ENCODE measurements at places on chromosomes 2 and 18. TPM values are rescaled to one million over a fixed set of nuclear protein-coding genes. Genes with fewer than 3 reads are reported as not detected.

GRCh38 chr2:46732127-46732526, 183.5 kb downstream of the MCFD2 start:
- no peaks in the 10 kb centered on the region for H3K27me3 ChIP-seq
- H3K27ac ChIP-seq = no peak overlapping the region
- peaks cover 26% of the 10 kb centered on the region for H3K4me1 ChIP-seq
- H3K4me3 ChIP-seq = no peak overlapping the region

- peaks cover 9% of the 10 kb centered on the region for H3K27me3 ChIP-seq
- no peak for DNase-seq
- H3K4me3 ChIP-seq = no peak overlapping the region
- H3K4me1 ChIP-seq = peaks cover 10% of the 10 kb centered on the region
- no peak overlapping the region for H3K27ac ChIP-seq
These were observed 44.1 kb downstream of the COPS8 start for GRCh38 chr2:237129625-237130263.

DNA sequence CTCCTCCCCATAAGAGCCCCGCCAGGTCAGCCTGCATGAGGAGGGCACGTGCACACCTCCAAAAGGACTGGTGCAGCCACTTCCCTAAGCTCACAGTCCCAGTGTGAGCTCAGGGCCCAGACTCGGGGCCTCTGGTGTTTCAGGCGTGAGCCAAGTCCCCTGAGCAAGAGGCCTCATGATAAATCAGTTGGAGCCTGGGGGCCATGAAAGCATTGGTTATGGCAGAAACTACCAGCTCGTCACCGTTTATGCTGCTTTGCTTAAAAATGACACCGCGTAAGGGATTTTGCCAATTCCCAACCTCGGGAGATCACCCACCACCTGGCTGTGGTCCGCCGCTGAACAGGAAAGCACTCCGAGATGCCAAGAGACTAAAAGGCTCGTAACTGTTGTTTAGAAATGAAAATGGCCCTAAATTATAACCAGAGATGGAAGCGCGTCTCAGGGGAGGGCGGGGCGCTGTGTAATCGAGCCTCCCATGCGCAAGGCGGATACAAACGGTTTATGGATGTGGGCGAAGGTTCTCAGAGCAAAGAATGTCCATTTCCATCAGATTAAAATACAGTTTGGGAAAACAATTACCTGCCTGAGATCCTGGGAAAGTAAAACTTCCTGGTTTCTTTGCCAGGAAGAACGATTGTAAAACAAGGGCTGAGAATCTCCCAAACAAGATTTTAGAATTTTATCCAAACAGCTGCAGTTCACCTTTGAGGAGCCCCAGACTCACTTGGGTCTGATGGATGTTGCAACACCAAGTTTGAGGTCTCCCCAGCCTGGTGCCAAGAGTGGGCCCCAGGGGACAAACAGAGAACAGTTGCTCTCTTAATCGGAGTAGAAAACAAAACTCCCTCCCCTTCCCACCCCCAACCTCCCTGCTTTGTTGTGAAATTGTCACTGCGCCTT, 141.4 kb downstream of the BCL2 start:
- H3K27me3 ChIP-seq = peaks cover 21% of the 10 kb centered on the region
- no peak overlapping the region for H3K4me3 ChIP-seq
- H3K27ac ChIP-seq = no peak overlapping the region
- no peaks in the 10 kb centered on the region for H3K4me1 ChIP-seq
- no peak for DNase-seq

Gene EMX1
- 3.1 TPM for total RNA-seq

DNA sequence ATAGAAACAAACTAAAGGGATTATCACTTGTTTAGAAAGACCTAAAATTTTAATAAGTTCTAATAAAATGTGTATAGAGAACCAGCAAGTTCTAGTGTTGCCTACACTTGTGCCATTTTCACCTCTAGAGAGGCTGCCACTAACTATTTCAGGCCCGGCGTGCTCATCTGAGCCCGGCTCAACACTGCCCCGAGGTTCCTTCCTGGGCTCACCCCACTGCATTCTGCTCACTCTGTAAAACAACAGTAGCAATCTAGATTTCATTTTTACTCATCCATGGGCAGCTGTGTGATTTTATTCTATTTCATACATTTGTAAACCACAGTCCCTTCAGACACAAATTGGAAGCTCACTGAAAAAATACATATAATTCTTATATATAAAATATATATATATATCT, 253.2 kb downstream of the L3MBTL4 start:
- H3K4me1 ChIP-seq = no peaks in the 10 kb centered on the region
- no peaks in the 10 kb centered on the region for H3K27me3 ChIP-seq
- H3K36me3 ChIP-seq = no peaks in the 10 kb centered on the region
- no peak overlapping the region for H3K4me3 ChIP-seq
- no peak overlapping the region for H3K27ac ChIP-seq

- no peak for DNase-seq
- H3K4me1 ChIP-seq = no peaks in the 10 kb centered on the region
- H3K27ac ChIP-seq = no peak overlapping the region
- no peaks in the 10 kb centered on the region for H3K36me3 ChIP-seq
These were observed 53.1 kb downstream of the SP110 start for GRCh38 chr2:230166557-230167170.

- no peaks in the 10 kb centered on the region for H3K27me3 ChIP-seq
- no peaks in the 10 kb centered on the region for H3K36me3 ChIP-seq
- no peak for DNase-seq
- no peak overlapping the region for H3K4me3 ChIP-seq
These were observed 136.9 kb downstream of the HDAC4 start for GRCh38 chr2:239263669-239264491.

DNA sequence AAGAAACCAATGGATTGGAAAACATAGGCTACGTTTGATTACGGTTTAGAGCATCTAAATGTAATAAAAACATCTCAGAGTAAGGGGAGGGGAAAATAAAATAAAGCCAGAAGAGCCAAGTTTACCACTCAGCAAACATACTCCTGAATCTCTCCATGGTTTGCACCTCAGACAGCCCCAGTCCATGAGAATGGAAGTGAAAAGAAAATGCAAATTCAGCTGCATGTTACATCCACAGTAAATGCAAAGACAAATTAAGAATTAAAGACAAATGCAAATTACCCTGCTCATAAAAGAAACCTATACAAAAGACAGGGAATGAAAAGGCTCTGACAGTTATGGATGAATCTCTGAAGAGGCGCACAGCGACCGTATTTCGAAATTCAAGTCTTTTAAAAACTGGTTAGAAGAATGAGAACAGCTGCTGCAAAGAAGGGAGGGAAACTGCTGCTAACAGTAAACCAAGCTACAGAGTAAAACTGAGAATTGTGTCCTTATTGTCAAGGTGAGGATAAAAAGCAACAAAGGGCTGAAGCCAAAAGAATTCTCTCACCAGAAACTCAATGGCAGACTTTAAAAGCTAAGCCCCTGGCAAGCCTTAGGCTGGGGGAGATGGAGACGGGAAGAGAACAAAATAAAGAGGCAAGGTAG, 197.9 kb upstream of the ACVR2A start:
- no peaks in the 10 kb centered on the region for H3K4me1 ChIP-seq
- H3K4me3 ChIP-seq = no peak overlapping the region
- no peaks in the 10 kb centered on the region for H3K36me3 ChIP-seq
- H3K27ac ChIP-seq = no peak overlapping the region
- DNase-seq = no peak

Gene PROM2
- 11.9 TPM for total RNA-seq

Gene UNC80
- not detected for total RNA-seq

DNA sequence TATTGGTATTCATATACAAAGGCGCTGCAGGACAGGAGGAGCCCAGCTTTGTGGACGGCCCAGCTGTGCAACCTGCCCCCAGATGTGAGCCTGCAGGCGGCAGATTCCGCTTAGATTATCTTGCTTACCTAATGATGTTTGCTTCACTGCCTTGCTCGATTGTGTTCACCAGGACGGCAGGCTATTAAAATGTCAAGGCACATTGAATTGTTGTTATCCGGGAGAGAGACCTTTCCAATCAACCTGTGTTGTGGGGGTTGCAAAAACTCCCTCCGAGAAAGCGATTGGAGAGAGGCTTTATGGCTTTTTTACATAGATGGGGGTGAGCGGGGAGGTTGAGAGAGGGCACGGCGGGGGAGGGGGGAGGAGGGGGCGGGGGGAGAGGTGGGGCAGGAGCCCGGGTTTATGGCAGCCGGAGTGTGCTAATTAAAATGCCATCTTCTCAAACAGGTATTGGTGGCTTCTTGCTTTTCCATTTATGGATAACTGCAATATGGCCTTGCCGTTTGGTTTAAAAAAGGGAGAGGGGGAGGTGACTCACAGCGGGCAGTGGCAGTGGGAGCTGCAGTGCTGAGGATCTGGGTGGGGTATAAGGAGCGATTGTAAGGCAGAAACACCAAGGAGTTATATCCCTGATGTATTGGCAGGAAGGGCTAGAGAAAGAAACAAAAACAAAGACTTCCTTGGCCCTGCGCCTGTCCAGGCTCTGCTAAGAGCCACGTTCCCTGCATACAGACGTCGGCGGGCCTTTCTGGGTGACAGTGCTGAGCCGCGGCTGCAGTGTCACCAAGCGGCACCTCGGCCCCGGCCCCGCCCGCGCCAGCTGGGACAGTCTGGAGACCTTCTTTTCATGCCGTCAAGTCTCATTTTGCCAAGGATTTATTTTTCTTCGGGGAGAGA, 97.2 kb downstream of the INSIG2 start:
- H3K27ac ChIP-seq = peak overlapping the region; percentile 66
- H3K36me3 ChIP-seq = no peaks in the 10 kb centered on the region
- peaks cover 11% of the 10 kb centered on the region for H3K4me1 ChIP-seq
- H3K4me3 ChIP-seq = peak overlapping the region; percentile 61
- DNase-seq = no peak

DNA sequence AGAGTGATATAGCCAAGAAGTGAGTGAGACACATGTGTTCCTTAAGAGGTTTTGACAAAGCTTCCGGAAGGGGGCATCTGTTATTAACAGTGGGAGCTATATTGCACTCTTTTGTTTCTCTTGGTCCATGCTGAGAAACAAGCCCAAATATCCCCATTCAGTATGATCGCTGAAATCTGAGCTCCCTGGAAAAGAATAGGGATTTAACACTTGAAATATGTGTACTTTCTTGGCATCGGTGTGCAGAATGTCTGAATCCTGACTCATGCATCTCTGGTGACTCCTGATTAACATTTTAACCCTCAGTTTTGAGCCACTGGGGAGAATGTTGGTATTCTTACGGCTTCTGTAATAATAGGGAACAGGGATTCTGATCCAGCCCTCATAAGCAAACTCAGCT, 448.1 kb downstream of the TSN start:
- DNase-seq = no peak
- no peak overlapping the region for H3K27ac ChIP-seq
- H3K36me3 ChIP-seq = no peaks in the 10 kb centered on the region
- H3K4me3 ChIP-seq = no peak overlapping the region

Gene RGPD4
- total RNA-seq = 0.07 TPM

Gene DQX1
- total RNA-seq = 0.98 TPM

- H3K36me3 ChIP-seq = no peaks in the 10 kb centered on the region
- no peak for DNase-seq
- no peak overlapping the region for H3K27ac ChIP-seq
These were observed 105.6 kb downstream of the PRPF40A start for GRCh38 chr2:152611458-152612231.

Gene FARSB
- 50.7 TPM for total RNA-seq

DNA sequence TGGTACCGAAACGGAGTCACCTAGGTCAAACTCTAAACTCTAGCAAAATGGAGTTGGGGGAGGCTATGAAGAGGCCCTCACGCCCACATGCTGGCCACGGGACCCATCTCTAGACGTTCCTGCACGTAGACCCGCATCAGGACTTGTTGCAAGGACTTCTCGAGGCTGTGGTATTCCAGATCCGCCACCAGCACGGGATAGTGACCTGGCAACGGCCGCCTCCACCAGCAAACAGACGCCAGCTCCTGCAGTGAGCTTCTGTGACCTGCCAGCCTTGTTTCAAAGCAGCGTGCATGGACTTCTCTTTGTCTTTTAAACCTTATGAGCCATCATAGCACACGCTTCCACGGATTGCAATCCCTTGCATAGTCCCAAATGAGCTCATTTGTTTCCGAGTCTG, 40.3 kb upstream of the RALBP1 start:
- H3K36me3 ChIP-seq = no peaks in the 10 kb centered on the region
- H3K4me1 ChIP-seq = no peaks in the 10 kb centered on the region
- DNase-seq = no peak

Gene ATP6V1C2
- total RNA-seq = 2.0 TPM

Gene DNAJC5G
- 2.5 TPM for total RNA-seq

- H3K4me3 ChIP-seq = no peak overlapping the region
- H3K36me3 ChIP-seq = no peaks in the 10 kb centered on the region
- no peaks in the 10 kb centered on the region for H3K27me3 ChIP-seq
- DNase-seq = no peak
- no peak overlapping the region for H3K27ac ChIP-seq
- H3K4me1 ChIP-seq = no peaks in the 10 kb centered on the region
These were observed 210.3 kb downstream of the UBE2E3 start for GRCh38 chr2:181190711-181191110.
